T-helper 2 cell treated with Interferon-gamma antibody and Interleukin-4, amounts not matched to agents 5 μg/mL and 100 μg/mL, for 36 hours (primary cell): ENCODE measurements at places on chromosomes 7 and 10.

DNA sequence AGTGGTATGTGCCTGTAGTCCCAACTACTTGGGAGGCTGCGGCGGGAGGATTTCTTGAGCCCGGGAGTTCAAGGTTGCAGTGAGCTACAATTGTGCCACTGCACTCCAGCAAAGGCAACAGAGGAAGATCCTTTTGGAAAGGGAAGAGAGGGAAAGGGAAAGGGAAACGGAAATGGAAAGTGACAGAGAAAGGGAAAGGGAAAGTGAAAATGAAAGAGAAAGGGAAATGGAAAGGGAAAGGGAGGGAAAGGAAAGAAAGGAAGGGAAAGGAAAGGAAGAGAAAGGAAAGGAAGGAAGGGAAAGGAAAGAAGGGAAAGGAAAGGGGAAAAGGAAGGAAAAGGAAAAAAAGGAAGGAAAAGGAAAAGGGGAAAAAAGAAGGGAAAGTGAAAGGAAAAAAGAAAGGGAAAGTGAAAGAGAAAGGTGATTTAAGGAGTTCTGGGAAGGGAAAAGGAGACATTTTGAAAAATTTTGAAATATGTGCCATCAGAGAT is 2.3 kb upstream of the ZC3HAV1 start:
- DNase-seq: no peak
- H3K4me3 ChIP-seq: peak overlapping the region; percentile 80
- peaks cover 27% of the 10 kb centered on the region for H3K36me3 ChIP-seq
- peaks cover 31% of the 10 kb centered on the region for H3K4me1 ChIP-seq

GRCh38 chr7:78039790-78040776 is 241.5 kb downstream of the PHTF2 start:
- peaks cover 9% of the 10 kb centered on the region for H3K27me3 ChIP-seq
- H3K36me3 ChIP-seq: no peaks in the 10 kb centered on the region
- H3K4me1 ChIP-seq: no peaks in the 10 kb centered on the region
- H3K27ac ChIP-seq: no peak overlapping the region
- H3K4me3 ChIP-seq: no peak overlapping the region

DNA sequence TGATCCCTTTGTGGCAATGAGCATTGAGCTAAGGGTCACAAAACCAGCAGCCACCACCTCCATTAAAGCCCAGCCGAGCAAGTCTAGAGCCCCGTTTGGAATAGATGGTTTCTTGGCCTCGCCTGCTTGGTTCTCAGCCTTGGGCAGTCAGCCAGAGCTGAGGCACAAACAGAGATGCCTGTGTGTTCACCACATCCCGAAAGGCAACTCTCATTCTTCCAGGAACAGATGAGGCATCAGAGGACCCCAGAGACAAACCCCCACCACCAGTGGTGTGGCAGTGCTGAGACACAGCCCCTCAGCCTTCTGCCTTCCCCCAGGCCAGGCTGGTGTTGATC is 203.3 kb upstream of the ZMIZ1 start:
- no peak for DNase-seq
- H3K27ac ChIP-seq: no peak overlapping the region
- H3K27me3 ChIP-seq: peaks cover 2% of the 10 kb centered on the region
- no peaks in the 10 kb centered on the region for H3K4me1 ChIP-seq

- no peaks in the 10 kb centered on the region for H3K36me3 ChIP-seq
- H3K4me1 ChIP-seq: peaks cover 12% of the 10 kb centered on the region
- peaks cover 12% of the 10 kb centered on the region for H3K27me3 ChIP-seq
- peak; percentile 53 for DNase-seq
Measured at GRCh38 chr7:74449809-74450397, 3.8 kb upstream of the GTF2IRD1 start.
